Mesenchymal stem cell (in vitro differentiated cells and primary cell): ENCODE measurements at places on chromosomes 16 and 17.

- DNase-seq = no peak
Observed at GRCh38 chr17:32481193-32481592, 5.6 kb upstream of the CDK5R1 start.

GRCh38 chr17:28519236-28519635 lies 13.1 kb downstream of the FOXN1 start:
- no peak for DNase-seq

DNA sequence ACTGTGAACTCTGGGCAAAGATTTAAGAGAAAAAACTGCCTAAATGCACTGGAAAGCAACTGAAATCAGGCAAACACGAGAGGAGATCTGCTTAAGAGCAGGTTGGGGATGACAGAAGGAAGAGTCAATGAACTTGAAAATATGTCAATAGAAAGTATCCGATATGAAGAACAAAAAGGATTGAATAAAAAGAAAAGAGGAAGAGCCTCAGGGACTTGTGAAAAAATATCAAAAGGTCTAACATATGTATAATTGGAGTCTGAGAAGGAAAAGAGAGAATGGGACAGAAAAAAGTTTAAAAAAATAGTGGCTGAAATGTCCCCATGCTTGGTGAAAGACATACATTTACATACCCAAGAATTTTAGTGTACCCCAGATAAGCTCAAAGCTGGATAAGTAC lies 195.5 kb downstream of the COPRS start:
- peak; percentile 49 for DNase-seq

DNA sequence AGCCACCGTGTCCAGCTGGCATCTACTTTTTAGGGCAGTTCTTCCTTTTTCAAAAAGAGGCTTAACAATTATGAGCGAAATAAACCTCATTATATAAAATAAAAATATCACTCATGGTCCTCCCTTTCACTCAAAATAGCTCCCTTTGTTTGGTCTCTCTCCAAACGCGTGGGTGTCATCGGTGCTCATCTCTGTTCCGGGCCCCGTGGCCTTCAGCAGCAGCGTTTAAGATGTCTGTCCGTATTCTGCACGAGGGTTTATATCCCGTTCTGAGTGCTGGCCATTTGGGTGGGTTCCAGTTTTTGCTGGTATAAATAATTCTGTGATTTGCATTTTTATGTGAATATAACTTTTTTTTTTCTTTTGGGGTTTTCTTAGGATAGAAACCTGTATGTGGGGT lies 33.4 kb downstream of the PRMT7 start:
- DNase-seq = no peak

GRCh38 chr17:6713918-6714271 lies 726 bp upstream of the SLC13A5 start:
- DNase-seq = no peak

DNA sequence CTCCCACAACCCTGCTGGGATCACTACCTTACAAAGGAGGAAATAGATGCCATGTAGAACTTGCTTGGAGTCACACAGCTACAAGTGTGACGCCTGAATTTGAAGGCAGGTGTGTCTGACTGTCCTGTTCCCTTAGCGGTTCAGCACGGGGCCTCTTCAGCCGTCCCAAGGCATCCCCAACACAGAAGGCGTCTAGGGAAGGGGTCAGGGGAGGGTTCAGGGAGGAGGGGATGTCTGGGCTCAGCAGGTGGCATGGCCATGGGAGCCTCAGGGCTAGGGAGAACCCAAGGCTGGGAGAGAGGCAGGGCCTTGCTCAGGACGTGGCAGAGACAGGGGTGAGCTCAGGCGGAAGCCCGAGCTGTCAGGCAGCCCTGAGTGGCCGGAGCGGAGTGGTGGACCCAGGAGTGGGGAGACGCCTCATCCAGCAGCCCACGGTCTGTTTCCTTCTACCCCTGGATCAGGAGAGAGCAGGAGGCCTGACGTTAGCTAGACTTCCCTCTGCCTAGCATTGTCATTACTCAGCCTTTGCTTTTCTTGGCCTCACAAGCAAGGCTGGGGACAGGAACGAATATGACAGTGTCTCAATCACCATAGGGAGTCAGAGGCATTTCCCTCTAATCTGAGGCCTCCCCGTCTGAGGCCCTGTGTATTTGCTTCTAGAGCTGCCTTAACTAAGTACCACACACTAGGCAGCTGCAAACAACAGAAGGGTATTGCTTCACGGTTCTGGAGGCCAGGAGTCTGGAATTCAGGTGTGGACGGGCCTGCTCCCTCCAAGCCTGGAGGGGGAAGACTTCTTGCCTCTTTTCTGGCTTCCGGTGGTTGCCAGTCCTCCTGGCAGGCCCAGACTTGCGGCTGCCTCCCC lies 31.3 kb upstream of the ANKRD40CL start:
- DNase-seq = no peak

DNA sequence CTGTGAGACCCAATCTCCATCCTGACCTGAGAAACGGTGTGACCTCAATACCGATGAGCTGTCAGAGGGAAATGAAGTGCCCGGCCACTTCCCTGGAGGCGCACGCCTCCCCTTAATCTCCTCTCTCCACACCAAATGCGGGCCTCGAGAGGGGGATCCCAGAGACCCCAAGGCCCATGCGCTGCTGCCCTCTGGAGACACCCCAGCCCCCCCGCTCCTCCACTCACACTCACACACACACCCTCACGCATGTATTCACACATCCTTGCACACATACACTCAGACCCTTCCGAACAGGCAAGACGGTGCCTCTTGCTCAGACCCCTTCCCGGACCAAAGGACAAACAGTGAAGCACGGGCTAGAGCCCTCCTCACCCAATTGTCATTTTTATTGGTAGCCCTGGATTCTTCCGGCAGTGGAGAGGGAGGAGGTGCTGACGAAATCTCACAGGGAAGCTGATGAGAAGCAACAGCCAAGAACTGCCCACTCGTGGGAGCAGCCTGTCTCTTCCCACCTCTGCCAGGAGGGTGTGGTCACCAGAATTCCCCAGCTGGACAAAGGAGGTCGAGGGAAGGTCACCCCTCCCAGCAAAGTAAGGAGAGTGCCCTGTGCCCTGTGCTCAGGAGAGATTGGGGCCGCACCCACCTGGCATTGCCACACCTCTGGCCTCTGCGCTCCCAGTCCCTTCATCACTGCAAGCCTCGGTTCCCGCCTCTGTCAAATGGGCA lies 136.0 kb upstream of the TNRC6C start:
- DNase-seq = no peak

- no peak for DNase-seq
Observed at GRCh38 chr17:51951741-51952140, 206.8 kb downstream of the CA10 start.

- DNase-seq = no peak
Observed at GRCh38 chr16:12786081-12786480, 17.6 kb downstream of the CPPED1 start.

- no peak for DNase-seq
Observed at GRCh38 chr16:6249863-6250262, 1082.8 kb upstream of the RBFOX1 start.

DNA sequence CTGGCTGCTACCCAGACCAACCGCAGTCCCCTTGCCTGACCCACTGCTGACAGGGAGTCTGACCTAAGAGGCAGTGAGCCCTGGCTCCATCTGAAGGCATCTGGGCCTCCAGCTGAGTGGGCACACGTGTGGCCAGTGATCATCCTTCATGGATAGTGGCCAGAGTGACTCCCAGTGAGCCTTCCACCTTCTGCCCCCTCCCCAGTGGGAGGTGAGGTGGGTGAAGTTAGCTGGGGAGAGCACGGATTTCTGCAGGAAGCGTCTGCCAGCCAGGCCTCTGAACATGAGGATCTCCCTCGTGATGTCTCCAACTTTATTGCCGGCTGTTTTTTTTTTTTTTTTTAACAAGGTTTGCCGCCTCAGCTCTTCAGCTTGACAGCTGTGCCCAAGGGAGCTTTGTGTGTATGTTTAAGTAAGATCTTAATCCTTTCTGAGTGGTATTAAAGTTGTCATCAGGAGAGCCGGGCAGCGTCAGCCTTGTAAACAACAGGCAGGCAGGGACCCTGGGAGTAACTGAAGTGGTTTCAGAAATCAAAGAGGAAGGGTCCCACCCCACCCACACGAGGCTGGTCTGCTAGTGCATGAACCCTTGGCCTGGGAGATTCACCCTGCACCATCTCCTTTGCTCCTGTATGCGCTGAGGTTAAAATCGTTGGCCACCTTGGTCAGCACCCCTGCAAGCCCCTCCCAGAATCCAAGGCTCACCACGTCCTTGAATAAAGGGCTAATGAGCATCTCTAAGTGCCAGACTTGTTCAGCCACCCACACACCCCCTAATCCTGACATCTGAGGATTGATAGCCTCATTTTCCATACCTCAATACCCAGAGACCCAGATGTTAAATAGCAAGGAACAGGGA lies 33.3 kb downstream of the RHBDL3 start:
- peak; percentile 50 for DNase-seq

- DNase-seq = no peak
Observed at GRCh38 chr17:57523926-57524632, 221.0 kb downstream of the CCDC182 start.

- DNase-seq = no peak
Observed at GRCh38 chr16:89596957-89597649, 16.3 kb upstream of the DPEP1 start.

DNA sequence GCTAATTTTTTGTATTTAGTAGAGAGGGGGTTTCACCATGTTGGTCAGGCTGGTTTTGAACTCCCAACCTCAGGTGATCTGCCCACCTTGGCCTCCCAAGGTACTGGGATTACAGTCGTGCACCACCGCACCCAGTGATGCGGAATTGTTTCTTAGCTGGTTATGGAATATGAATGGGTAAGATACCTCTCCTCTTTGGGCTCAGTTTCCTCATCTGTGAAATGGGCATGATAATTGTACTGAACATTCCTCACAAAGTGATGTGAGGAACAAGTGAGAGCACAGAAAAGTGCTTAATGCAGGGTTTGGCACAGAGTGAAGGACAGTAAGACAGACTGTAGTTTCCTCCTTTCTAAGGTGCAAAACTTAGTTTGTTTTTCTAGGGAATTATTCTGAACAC lies 31.0 kb upstream of the NFAT5 start:
- DNase-seq = no peak

- DNase-seq = no peak
Observed at GRCh38 chr16:4649744-4650442, 25.3 kb downstream of the MGRN1 start.

DNA sequence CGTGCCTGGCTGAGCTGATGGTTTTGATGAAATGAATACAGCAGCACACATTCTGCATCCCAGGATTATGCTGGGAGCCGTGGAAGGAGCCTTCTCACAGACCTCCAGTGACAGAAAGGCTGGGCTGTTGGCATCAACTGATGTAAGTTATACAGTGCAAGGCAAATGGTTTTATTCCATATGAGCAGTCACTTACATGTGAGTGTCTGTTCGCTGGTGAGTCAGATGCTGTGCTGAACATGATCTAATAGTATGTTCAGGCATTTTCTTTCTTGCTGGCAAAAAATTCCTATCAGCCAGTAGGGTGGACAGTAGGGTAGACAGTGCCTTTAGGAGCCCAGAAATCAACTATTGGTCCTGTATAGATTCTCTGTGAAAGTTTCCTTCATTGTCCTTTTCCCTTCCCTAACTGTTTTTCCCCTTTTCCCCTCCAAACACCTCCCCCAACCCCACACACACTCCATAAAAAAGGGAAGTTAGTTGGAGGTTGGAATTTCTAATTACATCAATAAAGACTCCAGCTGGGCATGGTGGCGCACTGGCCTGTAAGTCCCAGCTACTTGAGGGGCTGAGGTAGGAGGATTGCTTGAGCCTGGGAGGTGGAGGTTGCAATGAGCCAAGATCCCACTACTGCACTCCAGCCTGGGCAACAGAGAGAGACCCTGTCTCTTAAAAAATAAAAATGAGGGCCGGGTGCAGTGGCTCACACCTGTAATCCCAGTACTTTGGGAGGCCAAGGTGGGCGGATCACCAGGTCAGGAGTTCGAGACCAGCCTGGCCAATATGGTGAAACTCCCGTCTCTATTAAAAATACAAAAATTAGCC lies 36.2 kb downstream of the LDHD start:
- peak; percentile 73 for DNase-seq

DNA sequence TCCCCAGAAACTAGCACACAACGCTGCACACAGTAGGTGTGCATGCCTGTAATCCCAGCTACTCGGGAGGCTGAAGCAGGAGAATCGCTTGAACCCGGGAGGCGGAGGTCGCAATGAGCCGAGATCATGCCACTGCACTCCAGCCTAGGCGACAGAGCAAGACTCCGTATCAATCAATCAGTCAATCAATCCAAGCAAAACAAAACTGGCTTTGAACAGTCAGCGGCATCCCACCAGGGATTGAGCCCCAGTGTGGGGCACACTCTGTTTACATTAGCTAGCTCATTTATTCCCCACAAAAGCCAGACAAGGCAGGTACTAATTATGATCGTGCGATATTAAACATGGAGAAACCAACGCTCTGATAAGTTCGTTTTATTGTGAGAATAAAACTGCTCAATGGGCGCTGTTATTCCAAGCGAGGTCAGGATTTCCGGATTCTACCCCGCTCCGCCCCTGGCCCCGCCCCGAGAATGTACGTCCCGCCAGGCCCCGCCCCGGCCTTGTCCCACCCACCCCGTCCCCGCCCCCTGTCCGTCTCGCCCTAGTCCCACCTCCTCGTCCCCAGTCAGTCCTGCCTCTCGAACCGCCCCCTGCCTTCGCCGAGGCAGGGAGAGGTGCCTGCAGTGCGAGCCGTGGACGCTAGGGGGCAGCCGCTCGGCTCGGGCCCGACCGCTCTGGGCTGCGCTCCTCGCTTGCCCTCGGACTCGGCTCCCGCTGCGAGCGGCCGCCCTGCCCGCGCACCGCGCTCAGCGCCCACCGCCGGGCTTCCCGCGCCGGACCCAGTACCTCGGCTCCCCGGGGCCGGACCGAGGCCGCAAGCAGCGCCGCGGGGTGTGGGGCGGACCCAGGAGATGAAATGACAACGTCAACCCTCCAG lies at the start of gene VPS4A:
Gene VPS4A, plus strand, starts transcription at position 698 of the 880 bp plus-strand sequence. Its CDS starts 162 bp downstream, at position 860.
- peak; percentile 95 for DNase-seq

DNA sequence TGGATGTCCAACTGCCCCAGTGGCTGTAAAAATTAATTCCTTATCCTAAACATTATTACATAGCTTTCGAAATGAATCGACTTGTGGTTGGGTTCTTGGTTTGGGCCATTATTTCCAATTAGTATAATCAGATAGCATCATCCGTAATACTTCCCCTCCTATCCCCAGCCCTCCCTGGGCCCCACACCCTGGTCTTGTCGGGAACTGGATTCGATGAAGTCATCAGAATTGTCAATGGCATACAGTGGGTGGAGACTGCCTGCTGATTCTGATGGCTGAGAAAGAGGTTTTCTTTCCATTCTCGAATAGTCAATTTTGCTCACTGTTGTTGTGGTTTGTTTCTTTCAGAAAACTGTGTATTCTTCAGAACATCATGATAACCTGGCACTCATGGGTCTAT lies 395.1 kb downstream of the SEC14L1 start:
- DNase-seq = no peak

- no peak for DNase-seq
Observed at GRCh38 chr16:81564421-81564911, 119.9 kb downstream of the CMIP start.

GRCh38 chr17:57966246-57966645 lies 11.0 kb upstream of the CUEDC1 start:
- DNase-seq = no peak

GRCh38 chr17:74864866-74865395 lies 5.2 kb upstream of the GRIN2C start:
- peak; percentile 68 for DNase-seq
